ENCODE measurements at places on chromosomes 3 and 15. TPM values are rescaled to one million over a fixed set of nuclear protein-coding genes. Genes with fewer than 3 reads are reported as not detected.

DNA sequence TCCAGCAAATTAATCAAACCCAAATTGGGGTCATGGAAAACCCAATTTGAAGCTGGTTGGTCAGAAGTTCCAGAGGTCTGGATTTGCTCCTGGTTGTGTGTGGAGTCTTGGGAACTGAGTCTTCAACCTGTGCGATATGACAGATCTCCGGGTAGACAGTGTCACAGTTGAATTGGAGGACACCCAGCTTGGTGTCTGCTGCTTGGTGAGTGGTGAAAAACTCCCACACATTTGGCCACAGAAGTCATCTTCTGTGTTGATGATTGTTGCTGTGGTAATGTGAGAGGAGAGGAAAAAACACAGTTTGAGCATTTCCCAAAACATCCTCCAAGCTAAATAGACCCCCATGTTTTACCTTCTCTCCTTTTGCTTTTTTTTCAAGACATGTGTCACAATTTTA is 218.1 kb downstream of the TP63 start:
- no peaks in the 10 kb centered on the region for H3K36me3 ChIP-seq
- H3K27ac ChIP-seq, result no peak overlapping the region
- no peak for DNase-seq
- no peaks in the 10 kb centered on the region for H3K4me1 ChIP-seq
- H3K4me3 ChIP-seq, result no peak overlapping the region
- H3K27me3 ChIP-seq, result no peaks in the 10 kb centered on the region

GRCh38 chr3:183265157-183265642 is 12.1 kb downstream of the B3GNT5 start:
- peak overlapping the region; percentile 7 for H3K4me3 ChIP-seq
- no peaks in the 10 kb centered on the region for H3K36me3 ChIP-seq
- H3K4me1 ChIP-seq, result peaks cover 41% of the 10 kb centered on the region
- no peaks in the 10 kb centered on the region for H3K27me3 ChIP-seq
- peak overlapping the region; percentile 68 for H3K27ac ChIP-seq
- DNase-seq, result no peak

The CAMP gene
- not detected for total RNA-seq

The UTS2B gene
- total RNA-seq, result 0.26 TPM

All from Panc1 (cell line).